PC-3 (cell line): ENCODE measurements at places on chromosomes 2 and 18. TPM values are rescaled to one million over a fixed set of nuclear protein-coding genes. Genes with fewer than 3 reads are reported as not detected.
A peak's percentile ranks its signal among the peaks of the same experiment; 100 is the strongest.

DNA sequence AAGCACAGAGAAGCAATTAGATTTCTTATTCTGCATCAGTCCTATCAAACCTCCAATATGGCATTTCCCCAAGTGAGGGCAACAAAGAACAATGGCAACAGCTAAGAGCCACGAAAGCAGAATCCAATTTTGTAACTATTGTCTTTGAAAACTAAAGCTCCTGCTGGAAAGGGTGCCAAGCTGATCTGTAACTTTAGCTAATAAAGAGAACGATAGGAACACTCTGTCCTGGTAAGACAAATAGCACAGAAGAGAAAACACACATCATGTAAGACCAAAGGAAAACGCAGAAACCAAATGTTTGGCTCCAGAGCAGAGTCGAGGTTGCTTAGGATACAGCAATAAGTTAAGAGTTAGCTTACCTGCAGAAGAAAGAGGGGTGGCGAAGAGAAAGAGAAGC lies 160.5 kb downstream of the STK39 start:
- H3K27ac ChIP-seq, result no peak overlapping the region
- H3K27me3 ChIP-seq, result no peaks in the 10 kb centered on the region
- 0 out of 2 replicates have a peak, but pooled peaks cover 2% of the 10 kb centered on the region for H3K36me3 ChIP-seq
- no peak for DNase-seq

DNA sequence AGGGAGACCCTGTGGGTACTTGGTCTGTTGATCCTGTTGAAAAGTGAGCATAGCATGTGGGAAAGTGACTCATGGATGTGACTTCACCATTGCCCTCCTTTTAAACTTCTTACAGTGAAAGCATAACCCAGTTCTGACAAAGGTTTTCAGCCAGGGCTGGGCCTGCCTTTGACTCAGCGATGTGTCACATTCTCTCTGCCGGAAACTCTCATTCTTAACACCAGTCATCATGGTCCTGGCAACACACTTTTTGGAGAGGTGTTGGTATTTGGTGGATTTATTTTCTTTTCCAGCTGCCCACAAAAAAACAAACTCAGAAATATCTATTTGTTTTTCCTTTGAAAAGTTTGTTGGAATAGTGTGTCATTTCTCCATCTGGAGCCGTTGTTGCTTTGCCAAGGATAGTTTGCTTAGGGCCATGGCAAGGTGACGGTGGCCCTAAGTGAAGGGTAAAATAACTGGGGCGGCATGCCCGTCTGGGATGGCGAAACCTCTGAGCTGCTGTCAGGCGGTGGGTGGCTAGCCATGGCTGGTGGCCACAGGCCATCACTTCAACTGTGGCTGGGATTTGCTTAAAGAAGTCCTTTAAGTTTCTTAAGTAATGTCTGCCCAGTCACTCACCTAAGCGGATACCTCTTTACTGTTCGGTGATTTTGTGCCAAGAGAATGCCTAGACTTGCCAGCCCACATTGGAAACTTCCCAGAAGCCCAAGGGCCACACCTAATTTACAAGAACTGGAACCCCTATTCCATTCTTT lies 123.3 kb downstream of the LTBP1 start:
- no peaks in the 10 kb centered on the region for H3K36me3 ChIP-seq
- peak overlapping the region; percentile 98 for H3K27ac ChIP-seq
- H3K4me3 ChIP-seq, result peak overlapping the region; percentile 19; the same call in 1 of the 2 replicates
- DNase-seq, result peak; percentile 99
- peaks cover 62% of the 10 kb centered on the region for H3K4me1 ChIP-seq

GRCh38 chr2:25805987-25806386 lies 72.3 kb downstream of the ASXL2 start:
- peaks cover 16% of the 10 kb centered on the region for H3K4me1 ChIP-seq
- no peak overlapping the region for H3K27ac ChIP-seq
- H3K27me3 ChIP-seq, result no peaks in the 10 kb centered on the region
- peaks cover 13% of the 10 kb centered on the region; the same call in 1 of the 2 replicates for H3K36me3 ChIP-seq

DNA sequence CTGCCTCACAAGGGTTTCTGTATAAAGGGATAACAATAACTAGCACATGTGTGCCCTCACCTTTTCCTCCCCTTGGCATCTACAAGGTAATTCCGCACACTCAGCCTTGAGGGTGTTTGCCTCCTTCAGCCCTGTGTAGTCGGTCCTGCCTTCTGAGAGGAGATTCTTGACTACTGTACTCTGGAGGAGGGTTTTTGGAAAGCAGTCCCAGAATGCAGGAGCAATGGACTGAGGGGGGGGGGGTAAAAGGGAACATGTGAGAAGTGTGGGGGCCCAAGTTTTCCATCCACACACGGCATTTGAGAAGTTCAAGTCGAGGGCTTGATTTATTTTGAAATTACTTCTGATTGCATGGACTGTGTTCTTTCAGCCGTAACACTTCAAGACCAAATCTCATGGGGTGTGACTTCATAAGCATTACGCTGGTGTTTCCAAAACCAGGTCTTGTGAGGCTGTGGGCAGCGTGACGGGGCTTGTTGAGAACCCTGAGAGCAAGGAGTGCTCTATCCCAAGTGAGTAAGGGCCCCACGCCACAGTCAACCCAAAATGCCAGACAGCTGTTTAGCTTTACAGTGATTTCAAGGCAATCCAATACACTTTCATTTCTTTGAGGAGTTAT lies 198.7 kb upstream of the MEIS1 start:
- no peak overlapping the region for H3K4me3 ChIP-seq
- H3K27ac ChIP-seq, result no peak overlapping the region
- no peaks in the 10 kb centered on the region for H3K4me1 ChIP-seq
- no peaks in the 10 kb centered on the region for H3K36me3 ChIP-seq
- H3K27me3 ChIP-seq, result peaks cover 77% of the 10 kb centered on the region
- no peak for DNase-seq

DNA sequence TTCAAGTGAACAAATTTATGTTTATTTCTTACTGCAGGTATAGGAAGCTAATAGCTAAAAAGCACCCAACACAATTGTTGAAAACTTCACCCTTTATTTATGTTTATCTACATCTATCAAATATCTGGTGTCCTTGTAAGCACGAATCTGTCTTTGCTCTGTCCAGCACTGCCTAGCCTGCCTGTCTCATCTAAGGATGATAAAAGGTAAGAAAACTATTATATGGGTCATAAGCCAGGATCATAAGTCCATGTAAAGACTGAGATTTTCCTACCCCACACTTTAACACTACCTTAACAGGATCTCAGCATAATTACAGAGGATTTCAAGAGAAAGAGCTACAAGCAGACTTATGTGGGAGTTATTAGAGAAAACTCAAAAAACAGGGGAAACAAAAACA lies 365.6 kb upstream of the TMEFF2 start:
- H3K4me3 ChIP-seq, result no peak overlapping the region
- no peaks in the 10 kb centered on the region for H3K4me1 ChIP-seq
- H3K27ac ChIP-seq, result no peak overlapping the region
- no peaks in the 10 kb centered on the region for H3K27me3 ChIP-seq

GKN2 gene
- 0.58 TPM in 1 of 2 replicates, not detected in the other for total RNA-seq

C2orf15 gene
- total RNA-seq, result 3.3 and 4.4 TPM in 2 replicates

CAPN14 gene
- total RNA-seq, result 0.35 TPM in 1 of 2 replicates, not detected in the other

DNA sequence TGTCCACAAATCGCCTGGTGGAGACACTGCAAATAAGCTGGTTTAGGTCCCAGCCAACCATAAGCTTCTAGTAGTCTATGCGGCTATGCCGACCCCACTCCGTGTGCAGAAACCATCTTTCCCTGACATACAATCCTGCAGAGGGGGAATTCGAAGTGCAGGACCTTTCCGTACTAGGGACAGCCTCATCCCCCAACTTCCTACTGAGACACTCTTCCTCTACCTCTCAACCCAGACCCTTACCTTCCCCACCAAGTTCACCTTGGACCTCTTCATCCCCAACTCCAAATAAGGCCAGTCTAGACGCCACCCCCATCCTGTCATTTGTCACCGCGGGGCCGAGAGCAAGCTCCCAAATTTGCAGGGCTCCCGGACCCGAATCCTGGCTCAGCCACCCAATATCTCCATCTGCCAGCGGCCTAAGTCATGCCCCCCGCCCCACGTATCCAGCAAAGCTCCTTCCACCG lies 496 bp downstream of the SUCLG1 start:
- peak overlapping the region; percentile 92 for H3K4me3 ChIP-seq
- H3K4me1 ChIP-seq, result peaks cover 15% of the 10 kb centered on the region
- no peaks in the 10 kb centered on the region for H3K36me3 ChIP-seq
- H3K27me3 ChIP-seq, result no peaks in the 10 kb centered on the region
- peak overlapping the region; percentile 50; the same call in 1 of the 2 replicates for H3K27ac ChIP-seq

DNA sequence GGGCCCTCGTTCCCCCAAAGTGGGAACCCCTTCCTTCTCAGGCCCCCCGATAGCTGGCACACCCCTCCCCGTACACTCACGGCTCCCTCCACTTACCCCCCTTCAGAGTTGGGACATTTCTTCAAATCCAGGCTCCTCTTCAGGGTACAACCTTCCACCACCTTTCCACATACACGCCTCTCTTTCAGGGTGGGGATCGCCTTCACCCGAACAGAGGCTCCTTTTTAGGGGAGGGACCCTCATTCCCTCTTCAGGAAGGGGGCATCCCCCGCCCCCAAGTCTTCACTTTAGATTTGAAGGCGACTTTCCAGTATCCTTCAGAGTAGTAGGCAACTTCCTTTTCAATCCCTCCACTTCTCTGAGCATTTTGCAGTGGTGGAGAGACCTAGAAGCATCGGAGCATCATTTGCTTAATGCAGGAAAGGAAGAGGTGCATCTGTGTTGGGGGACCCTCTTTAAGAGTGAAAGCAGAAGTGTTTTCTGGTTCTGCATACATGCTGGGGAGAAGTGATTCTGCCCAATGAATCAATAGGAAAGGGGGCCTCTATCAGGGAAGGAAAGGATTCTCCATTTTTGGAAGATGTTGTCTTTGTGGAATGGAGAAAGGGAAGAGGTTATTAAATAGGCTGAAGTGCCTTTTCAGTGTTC lies 845 bp downstream of the EML4 start:
- no peak overlapping the region for H3K27ac ChIP-seq
- DNase-seq, result no peak
- H3K27me3 ChIP-seq, result no peaks in the 10 kb centered on the region
- peak overlapping the region; percentile 82 for H3K4me3 ChIP-seq

DCDC2C gene
- not detected in 2 replicates for total RNA-seq

PMAIP1 gene
- total RNA-seq, result 39.2 and 41.5 TPM in 2 replicates

- DNase-seq, result peak; percentile 5
- H3K27me3 ChIP-seq, result no peaks in the 10 kb centered on the region
- no peak overlapping the region for H3K27ac ChIP-seq
These were observed 174.7 kb downstream of the ACKR3 start for GRCh38 chr2:236744281-236744705.

DNA sequence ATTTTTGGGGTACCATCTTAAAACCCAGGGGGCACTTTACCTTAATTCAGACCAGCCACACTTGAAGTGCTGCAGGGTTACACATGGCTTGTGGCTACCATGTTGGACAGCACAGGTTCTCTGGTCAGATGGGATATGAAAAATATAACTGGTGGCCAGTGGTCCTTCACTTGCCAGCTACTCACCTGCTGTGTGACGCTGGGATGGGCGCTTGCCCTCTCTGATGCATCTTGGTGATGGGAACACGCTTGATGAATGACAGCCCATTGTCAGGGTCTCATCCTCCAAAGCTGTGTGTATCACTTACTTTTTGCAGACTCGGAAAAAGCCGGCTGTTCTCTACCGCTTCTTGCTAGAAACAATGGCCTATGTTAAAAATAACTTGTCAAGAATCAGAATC lies 22.5 kb downstream of the HJURP start:
- no peak for DNase-seq
- H3K4me3 ChIP-seq, result no peak overlapping the region
- no peaks in the 10 kb centered on the region for H3K27me3 ChIP-seq
- peaks cover 23% of the 10 kb centered on the region; the same call in 1 of the 2 replicates for H3K36me3 ChIP-seq
- H3K27ac ChIP-seq, result no peak overlapping the region

CCDC74B gene
- 8.6 and 9.8 TPM in 2 replicates for total RNA-seq

HDAC4 gene
- 8.5 and 20.0 TPM in 2 replicates for total RNA-seq

SRD5A2 gene
- total RNA-seq, result 0.07 TPM in 1 of 2 replicates, not detected in the other
